ENCODE measurements at places on chromosomes 5 and 9.
A peak's percentile ranks its signal among the peaks of the same experiment; 100 is the strongest.

DNA sequence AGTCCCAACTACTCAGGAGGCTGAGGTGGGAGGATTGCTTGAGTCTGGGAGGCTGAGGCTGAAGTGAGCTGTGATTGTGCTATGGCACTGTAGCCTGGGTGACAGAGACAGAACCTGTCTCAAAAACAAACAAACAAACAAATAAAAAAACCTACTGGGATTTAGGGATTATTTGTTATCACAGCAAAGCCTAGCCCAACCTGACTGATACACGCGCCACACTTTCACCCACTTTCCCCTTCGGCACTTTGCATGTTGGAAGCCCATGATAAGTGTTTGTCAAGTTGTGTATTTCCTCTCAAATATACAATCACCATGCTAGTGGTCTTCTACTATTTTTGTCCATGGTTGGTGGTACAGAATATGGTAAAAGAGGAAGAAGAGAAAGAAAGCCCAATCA, 50.5 kb upstream of the STC2 start:
- H3K27me3 ChIP-seq = no peaks in the 10 kb centered on the region
- no peaks in the 10 kb centered on the region for H3K4me1 ChIP-seq

GRCh38 chr5:180802325-180803180, at the start of gene MGAT1:
Gene MGAT1 (minus strand): TSS chr5:180802806. CDS start chr5:180792971, 9,835 bp downstream.
- H3K4me3 ChIP-seq = peak within 1 kb of the TSS; percentile 89
- H3K27me3 ChIP-seq = no peaks in the 10 kb centered on the region
- H3K36me3 ChIP-seq = no peaks in the 10 kb centered on the region
- DNase-seq = peak; percentile 89
- H3K27ac ChIP-seq = peak within 1 kb of the TSS; percentile 100

GRCh38 chr5:125480911-125481310, 734.5 kb upstream of the ZNF608 start:
- no peak overlapping the region for H3K27ac ChIP-seq
- peaks cover 28% of the 10 kb centered on the region for H3K4me1 ChIP-seq
- no peak for DNase-seq
- H3K4me3 ChIP-seq = no peak overlapping the region
- H3K27me3 ChIP-seq = no peaks in the 10 kb centered on the region
- no peaks in the 10 kb centered on the region for H3K36me3 ChIP-seq

DNA sequence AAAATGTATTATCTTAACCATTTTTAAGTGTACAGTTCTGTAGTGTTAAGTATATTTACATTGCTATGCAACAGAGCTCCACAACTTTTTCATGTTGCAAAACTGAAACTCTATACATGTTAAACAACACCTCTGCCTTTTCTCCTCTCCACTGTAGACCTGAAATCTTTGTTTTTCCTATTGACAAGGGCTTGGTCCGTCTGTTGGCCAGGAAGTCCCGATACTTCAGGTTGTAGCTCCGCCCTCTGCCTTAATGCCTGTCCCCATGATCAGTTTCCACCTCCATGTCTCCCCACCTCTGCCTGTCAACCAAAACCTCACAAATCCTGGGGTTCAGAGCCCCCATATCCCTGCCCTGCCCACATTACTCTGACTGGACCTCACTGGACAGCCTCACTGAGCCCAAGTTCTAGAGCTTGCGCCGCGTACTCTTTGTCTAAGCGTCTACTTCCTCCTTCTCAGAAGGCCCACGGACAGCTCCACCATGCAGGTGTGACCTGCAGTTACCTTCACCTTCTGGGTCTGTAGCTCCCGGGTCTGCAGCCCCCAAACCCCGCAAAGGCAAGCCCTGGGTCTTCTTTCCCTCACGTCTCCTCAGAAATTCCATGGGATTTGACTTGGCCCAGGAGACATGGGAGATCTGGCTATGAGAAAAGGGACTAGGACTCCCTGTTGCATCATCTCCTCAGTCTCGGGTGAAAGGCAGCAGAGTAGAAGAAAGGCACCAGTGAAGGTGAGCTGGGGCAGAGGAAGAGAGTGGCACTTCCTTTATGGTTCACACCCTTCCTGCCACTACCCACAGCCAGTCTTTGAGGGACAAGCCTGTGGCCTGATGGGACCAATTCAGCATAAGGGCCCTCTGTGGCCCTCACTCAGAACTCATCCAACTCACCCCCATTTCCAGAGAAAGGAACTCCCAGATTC, 8.0 kb downstream of the GLIPR2 start:
- H3K4me3 ChIP-seq = no peak overlapping the region
- no peaks in the 10 kb centered on the region for H3K27me3 ChIP-seq
- peaks cover 49% of the 10 kb centered on the region for H3K4me1 ChIP-seq
- peak overlapping the region; percentile 90 for H3K27ac ChIP-seq
- DNase-seq = no peak
